ENCODE measurements at places on chromosomes 6 and 20.

DNA sequence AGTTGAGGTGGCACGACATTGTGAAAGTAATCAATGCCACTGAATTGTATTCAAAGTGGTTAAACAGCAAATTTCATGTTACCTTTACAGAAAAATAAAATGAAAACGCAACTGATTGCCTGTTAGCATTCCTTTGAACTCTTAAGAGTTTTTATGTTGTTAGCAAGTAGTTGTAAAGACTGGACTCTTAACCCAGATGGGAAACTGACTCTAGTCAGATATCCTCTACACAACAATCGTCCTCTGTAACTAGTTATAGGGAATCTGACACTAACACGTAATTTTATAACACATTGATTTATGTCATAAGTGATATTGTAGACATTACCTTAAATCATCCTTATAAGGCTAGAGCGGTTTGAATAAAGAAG, 3.0 kb upstream of the FBXO9 start:
- no peak for DNase-seq

DNA sequence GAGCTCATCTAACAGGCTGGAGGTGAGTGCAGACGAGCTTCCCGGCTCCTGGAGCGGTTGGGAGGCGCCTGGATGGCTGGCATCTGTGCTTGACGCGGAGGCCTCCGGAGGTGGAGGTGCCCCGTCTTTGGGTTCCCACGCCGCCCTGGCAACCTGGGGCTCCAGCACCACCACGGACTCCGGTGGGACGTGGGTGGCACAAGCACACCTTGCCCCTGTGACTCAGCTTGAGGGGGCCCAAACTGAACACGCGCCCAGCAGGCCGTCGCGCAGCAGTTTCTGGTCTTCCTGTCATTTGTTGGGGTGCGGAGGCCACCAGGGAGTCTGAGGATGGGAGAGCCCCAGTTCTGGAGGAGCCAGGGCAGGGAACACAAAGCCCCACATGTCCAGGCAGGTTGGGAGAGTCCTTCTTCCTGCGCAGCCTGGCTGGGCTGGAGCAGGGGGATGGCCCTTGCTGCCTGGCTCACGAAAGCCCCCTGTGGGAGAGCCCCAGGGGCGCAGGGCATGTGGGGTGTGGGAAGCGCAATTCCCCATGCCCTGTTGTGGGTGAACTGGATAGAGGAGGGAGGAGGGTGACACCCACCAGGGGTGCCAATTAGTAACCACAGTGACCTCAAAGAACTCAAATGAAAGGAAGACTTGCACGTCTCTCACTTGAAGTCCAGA, 1378.6 kb upstream of the DEFB115 start:
- no peak for DNase-seq

- DNase-seq, result no peak
Measured at GRCh38 chr6:10373642-10374359, 41.1 kb downstream of the TFAP2A start.

- no peak for DNase-seq
Measured at GRCh38 chr6:42877695-42878094, 1.7 kb upstream of the RPL7L1 start.

- DNase-seq, result peak; percentile 92
Measured at GRCh38 chr20:5652626-5653553, 97.3 kb upstream of the SHLD1 start.

DNA sequence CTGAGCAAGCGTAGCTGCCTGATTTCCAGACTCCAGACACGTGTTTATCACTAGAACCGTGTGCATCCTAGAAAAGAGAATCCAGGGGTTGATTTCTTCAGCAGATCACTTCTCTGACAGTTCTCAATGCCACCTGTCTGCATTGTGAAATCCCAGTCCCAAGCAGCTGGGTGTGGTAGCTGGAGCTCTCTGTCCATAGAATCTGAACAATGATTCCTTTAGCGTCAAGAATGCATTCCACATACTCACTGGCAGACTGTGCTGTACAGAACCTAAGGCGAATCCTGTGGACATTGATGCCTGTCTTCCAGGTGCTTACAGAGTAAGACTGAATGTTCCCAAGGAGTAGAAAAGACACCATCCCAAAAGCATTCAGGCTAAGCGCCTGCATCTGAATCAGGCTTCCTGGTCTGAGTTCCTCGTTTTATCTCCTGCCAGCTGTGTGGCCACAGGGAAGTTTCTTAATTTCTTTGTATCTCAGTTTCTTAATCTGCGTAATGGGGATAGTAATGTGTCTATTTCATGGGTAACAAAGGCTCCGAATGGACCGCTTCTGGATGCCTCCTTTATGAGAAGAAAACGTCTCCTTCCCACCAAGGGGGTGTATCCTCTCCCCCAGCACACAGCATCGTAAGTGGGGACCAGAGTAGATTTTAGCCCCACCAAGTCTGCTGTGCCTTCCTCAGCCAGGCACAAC, 10.4 kb upstream of the TRAF3IP2 start:
- DNase-seq, result no peak

- no peak for DNase-seq
Measured at GRCh38 chr6:64083261-64083660, 447.7 kb downstream of the PHF3 start.

- no peak for DNase-seq
Measured at GRCh38 chr6:44778513-44778912, 391.0 kb downstream of the CDC5L start.

- no peak for DNase-seq
Measured at GRCh38 chr6:3268680-3269079, 9.9 kb downstream of the PSMG4 start.

DNA sequence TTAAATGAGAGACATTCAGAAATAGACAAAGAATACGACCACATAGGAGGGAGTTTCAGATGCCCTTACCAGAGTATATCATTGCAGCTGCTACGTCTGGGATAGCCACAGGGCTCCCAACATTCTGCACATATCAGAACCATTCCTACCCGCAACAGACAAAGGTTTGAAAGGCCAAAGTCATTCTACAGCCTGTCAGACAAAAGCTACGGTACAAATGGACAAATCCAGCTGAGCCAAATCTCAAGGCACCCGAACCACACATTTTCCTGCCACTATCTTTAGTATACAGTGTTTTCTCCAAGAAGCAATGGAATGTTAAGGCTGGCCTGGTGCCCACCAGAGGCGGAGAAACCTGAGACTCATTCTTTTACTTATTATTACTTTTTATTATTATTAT, 30.5 kb upstream of the LYRM2 start:
- DNase-seq, result no peak

DNA sequence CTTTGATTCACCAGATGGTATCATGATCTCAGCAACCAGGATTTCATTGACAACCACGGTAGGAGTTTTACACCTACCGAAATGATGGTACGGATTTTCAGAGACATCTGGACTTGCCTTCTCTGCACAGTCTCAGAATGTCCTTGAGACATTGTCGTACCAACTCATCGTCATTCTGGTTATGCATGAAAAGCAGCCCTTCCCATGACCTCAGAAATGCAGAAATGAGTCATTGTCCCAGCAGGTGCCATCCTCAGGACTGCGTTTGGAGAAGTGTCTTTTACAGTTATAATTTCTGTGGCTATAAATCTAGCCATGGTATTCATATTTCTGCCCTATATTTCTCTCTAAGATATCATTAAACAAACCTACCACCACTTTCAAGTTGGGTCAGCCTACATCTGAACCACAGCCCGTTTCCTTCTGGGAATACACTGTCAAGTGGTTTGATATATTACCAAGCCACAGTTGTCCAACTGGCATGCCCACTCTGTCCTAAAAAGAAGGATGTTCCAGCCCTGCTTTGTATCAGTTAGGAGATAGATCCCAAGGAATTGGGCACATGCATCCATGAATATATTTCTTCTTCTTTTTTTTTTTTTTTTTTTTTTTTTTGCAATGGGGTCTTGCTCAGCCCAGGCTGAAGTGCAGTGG, 7.5 kb upstream of the BFSP1 start:
- no peak for DNase-seq

GRCh38 chr20:34310481-34311117, 7.4 kb upstream of the AHCY start:
- DNase-seq, result no peak

- no peak for DNase-seq
Measured at GRCh38 chr6:3353939-3354338, 95.2 kb downstream of the PSMG4 start.

DNA sequence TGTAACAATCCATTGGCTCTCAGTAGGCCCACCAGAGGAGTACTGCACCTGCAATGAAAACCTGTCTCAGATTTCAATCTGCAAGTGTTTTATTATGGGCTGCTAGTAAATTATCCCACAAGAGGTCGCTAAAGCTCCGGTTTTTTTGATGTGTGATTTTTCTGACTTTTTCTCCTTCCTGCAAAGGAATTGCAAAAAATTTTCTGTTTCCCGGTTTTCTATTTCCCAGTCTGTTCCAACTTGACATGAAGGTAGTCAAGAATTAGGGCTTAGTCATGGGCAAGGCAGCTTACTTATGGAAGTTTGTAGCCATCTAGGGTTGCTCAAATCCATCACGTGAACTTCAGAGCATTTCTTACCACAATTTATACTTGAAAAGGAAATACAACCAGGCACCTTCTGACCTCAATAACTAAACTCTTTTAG, 38.5 kb upstream of the AHI1 start:
- peak; percentile 93 for DNase-seq
